Vagina (tissue), 2 donors: ENCODE measurements at places on chromosomes 3 and 15. TPM values are rescaled to one million over a fixed set of nuclear protein-coding genes. Genes with fewer than 3 reads are reported as not detected.
A peak's percentile ranks its signal among the peaks of the same experiment; 100 is the strongest.

GRCh38 chr3:174156200-174156599 is 702.9 kb upstream of the NAALADL2 start:
- H3K27me3 ChIP-seq = no peaks in the 10 kb centered on the region
- H3K27ac ChIP-seq = no peak overlapping the region
- no peak overlapping the region for H3K4me3 ChIP-seq
- no peak for DNase-seq
- H3K4me1 ChIP-seq = no peaks in the 10 kb centered on the region
- no peaks in the 10 kb centered on the region for H3K36me3 ChIP-seq

DNA sequence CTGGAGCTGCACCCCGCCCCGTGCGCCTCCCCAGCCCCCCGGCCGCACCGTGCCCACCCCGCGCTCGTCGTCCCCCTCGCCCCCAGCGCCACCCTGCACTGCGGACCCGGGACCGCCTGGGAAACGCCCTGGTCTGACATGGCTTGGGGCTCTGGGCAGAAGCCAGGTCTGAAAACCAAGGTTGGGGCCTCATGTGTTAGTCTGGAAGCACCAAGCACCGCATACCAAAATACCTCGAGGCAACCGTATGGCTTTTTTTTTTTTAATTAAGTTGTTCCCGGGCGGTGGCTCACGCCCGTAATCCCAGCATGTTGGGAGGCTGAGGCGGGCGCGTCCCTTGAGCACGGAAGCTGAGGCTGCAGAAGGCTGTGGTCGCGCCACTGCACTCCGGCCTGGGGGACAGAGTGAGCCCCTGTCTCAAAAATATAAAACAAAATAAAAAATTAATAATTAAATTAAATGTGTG is 91.5 kb upstream of the CHD2 start:
- no peaks in the 10 kb centered on the region for H3K36me3 ChIP-seq
- peaks cover 44% of the 10 kb centered on the region for H3K4me1 ChIP-seq
- H3K27ac ChIP-seq = peak overlapping the region; percentile 99

DNA sequence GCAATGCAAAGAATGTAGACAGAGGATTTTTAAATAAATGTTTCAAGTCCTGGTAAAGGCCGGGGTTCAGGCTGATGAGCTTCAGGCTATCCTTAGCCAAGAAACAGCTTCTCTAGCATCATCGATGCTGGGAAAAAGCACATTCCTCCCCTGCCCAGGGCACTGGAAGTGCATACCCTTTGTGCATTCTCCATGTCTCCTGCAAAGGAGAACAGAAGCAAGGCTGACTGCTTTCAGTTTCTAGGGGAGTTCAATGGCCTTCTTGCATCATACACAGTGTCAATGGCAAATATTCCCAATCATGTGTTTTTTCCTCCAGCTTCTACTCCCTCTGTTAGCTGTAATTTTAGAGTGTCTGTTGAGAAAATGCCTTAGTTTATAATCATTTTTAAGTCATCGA is 59.9 kb downstream of the GPR176 start:
- H3K27ac ChIP-seq = no peak overlapping the region
- H3K4me1 ChIP-seq = no peaks in the 10 kb centered on the region
- H3K27me3 ChIP-seq = no peaks in the 10 kb centered on the region
- DNase-seq = no peak

DNA sequence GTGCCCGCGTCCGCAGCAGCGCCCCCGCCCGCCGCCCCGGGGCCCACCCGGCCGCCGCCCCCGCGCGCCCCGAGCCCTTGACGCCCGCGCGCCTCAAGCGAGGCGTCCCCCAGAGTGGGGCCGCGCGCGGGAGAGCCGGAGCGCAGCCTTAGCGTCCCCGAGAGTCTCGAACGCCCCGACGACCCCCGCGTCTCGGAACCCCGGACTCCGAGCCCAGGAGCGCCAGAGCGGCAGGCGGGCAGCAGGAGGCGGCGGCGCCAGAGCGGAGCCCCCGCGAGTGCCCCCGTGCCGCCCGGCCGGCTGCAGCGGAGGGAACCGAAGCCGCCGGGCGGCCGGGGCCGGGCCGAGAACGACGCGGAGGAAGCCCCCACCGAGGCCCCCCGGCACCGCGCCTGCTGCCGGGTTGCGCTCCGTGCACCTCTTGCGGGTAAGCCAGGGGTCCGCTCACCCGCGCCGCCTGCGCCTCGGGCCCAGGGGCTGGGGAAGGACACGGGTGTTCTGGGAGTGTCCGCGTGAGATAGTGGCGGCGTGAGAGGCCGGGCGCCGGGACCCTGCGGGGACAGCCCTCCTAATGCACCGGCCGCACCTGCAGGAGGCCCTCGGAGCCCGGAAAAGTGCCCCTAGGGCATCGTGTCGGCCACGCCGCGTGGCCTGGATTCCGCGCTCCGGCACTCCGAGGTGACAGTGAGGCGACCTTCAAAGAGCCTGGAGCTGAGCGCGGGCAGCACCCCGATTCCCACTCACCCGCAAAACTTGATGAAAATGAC is 52.0 kb upstream of the ULK4 start:
- H3K27me3 ChIP-seq = no peaks in the 10 kb centered on the region
- no peaks in the 10 kb centered on the region for H3K36me3 ChIP-seq
- peak overlapping the region; percentile 100 for H3K4me3 ChIP-seq
- H3K4me1 ChIP-seq = peaks cover 44% of the 10 kb centered on the region
- DNase-seq = no peak
- peak overlapping the region; percentile 88 for H3K27ac ChIP-seq

GRCh38 chr15:98548139-98548971 is 100.0 kb upstream of the IGF1R start:
- peak overlapping the region; percentile 64 for H3K4me3 ChIP-seq
- peak; percentile 94 for DNase-seq
- H3K36me3 ChIP-seq = no peaks in the 10 kb centered on the region
- peak overlapping the region; percentile 96 for H3K27ac ChIP-seq

GRCh38 chr3:107674371-107674770 is 151.6 kb downstream of the BBX start:
- H3K4me1 ChIP-seq = no peaks in the 10 kb centered on the region
- H3K4me3 ChIP-seq = no peak overlapping the region
- no peaks in the 10 kb centered on the region for H3K36me3 ChIP-seq
- DNase-seq = no peak

DNA sequence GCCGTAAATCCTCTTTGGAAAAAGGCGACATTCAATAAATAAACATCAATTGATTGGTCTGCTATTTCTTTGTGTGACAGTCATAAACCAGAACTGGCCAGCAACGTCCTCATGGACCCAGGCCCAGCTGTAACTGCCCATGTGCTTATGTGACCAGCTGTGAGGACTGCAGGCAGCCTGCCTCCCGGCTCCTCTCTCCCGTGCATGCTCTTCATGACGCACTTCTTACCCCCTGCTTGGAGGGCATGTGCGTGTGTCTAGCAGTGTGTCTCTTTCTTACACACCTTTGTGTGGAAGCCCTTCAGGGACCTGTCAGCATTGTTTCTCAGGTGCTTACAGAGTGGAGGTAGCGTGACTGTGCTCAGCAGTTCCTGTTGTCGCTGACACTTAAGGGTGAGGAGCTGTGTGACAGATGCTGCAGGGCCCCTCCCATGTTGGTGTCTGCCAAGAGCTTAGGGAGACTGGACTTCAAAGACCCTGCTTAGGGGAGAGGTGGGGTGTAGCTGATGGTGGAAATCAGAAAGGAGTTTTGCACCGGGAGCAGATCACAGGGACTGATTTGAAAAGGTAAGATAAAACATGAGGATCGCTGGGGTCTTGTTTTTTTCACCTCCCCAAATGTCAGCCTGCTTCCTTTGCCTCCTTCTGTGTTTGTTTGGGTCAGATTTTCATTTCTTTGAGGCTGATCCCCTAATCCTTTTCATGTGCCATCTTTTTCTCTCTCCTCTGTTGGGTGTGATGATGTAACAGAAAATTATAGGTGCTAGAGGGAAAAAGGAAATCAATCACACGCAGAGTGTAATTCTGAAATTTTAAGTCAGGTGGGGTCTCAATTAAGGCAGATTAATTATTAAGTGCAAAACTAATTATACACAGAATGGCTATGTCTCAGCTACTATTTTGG is 2.1 kb downstream of the PODXL2 start:
- peaks cover 12% of the 10 kb centered on the region for H3K4me1 ChIP-seq
- no peaks in the 10 kb centered on the region for H3K36me3 ChIP-seq
- no peak overlapping the region for H3K4me3 ChIP-seq
- no peaks in the 10 kb centered on the region for H3K27me3 ChIP-seq

DNA sequence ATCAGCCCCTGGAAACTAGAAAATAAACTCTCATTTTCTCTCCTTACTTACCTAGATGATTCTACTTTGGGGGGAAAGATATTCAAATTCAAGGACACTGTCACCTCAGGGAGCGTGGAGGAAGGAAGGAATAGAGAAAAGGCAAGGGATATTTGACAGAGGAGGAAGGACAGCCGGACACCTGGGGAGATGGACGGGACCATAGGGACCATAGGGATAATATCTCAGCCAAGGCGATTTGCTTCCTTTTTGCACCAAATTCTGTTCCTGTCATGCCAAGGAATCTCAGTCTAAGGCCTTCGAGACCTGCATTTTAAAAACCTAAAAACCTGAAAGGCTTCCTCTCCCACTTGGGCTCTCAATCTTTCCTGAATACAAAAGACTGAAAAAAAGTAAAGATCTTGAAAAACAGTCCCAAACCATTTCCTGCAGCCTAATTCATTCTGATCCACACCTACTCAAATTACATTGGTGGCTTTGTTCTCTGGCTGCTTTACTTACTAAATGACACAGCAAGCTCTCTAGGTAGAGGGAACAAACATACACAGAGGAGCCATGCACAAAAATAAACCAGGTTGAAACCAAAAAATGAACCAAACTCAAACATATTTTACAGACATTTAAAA is 73.9 kb upstream of the SLC24A5 start:
- no peaks in the 10 kb centered on the region for H3K4me1 ChIP-seq
- no peak overlapping the region for H3K4me3 ChIP-seq
- no peaks in the 10 kb centered on the region for H3K36me3 ChIP-seq

GRCh38 chr3:95629802-95630201 is 1184.6 kb upstream of the EPHA6 start:
- no peak for DNase-seq
- H3K27ac ChIP-seq = no peak overlapping the region
- no peaks in the 10 kb centered on the region for H3K4me1 ChIP-seq
- H3K27me3 ChIP-seq = no peaks in the 10 kb centered on the region
- H3K4me3 ChIP-seq = no peak overlapping the region

DNA sequence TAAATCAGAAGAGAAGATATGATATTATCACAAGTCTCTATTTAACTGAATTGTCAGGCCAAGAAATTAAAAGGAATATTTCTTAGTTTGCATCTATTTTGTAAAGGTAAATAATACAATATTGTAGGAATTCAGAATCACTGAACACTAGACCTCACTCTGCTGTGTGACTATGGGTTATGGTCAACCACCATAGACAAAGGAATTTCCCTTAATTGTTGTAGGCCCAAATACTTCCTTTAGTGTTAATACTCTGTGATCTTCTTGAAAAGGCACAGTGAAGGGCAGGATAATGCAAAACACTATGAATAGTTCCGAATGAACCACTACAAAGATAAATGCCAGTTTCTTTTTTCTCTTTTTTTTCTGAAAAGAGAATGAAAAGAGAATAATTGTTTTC is 162.3 kb downstream of the TUSC7 start:
- no peak overlapping the region for H3K27ac ChIP-seq
- DNase-seq = no peak
- H3K4me1 ChIP-seq = no peaks in the 10 kb centered on the region
- H3K36me3 ChIP-seq = no peaks in the 10 kb centered on the region
- no peaks in the 10 kb centered on the region for H3K27me3 ChIP-seq

DNA sequence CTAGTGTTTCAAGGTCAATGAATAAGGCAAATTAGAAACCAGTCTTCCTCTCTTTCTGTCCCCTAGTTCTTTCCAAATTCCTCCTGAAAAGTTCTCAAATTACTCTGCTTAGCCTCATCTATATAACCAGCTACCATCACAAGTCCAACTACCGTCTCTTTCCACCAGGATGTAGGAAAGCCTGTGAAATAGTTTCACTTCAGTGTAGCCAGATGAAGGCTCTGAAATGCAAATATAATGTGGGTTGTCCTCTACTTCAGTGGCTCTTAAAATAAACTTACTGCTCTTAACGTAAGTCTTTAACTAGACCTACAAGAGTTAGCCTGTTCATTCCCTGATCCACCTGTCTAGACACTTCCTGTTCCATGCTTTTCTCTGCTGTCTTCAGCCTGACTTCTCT is 827.7 kb downstream of the ROBO1 start:
- no peaks in the 10 kb centered on the region for H3K36me3 ChIP-seq
- no peak for DNase-seq
- no peaks in the 10 kb centered on the region for H3K4me1 ChIP-seq
- no peak overlapping the region for H3K4me3 ChIP-seq

GRCh38 chr15:64699751-64700388 is 75.5 kb downstream of the RBPMS2 start:
- H3K4me3 ChIP-seq = peak overlapping the region; percentile 2
- H3K27me3 ChIP-seq = no peaks in the 10 kb centered on the region
- H3K4me1 ChIP-seq = peaks cover 82% of the 10 kb centered on the region
- peak overlapping the region; percentile 64 for H3K27ac ChIP-seq
- H3K36me3 ChIP-seq = no peaks in the 10 kb centered on the region

GRCh38 chr15:57301307-57301706 is 75.0 kb upstream of the CGNL1 start:
- H3K36me3 ChIP-seq = no peaks in the 10 kb centered on the region
- H3K4me3 ChIP-seq = no peak overlapping the region
- H3K27ac ChIP-seq = no peak overlapping the region
- no peaks in the 10 kb centered on the region for H3K27me3 ChIP-seq

DNA sequence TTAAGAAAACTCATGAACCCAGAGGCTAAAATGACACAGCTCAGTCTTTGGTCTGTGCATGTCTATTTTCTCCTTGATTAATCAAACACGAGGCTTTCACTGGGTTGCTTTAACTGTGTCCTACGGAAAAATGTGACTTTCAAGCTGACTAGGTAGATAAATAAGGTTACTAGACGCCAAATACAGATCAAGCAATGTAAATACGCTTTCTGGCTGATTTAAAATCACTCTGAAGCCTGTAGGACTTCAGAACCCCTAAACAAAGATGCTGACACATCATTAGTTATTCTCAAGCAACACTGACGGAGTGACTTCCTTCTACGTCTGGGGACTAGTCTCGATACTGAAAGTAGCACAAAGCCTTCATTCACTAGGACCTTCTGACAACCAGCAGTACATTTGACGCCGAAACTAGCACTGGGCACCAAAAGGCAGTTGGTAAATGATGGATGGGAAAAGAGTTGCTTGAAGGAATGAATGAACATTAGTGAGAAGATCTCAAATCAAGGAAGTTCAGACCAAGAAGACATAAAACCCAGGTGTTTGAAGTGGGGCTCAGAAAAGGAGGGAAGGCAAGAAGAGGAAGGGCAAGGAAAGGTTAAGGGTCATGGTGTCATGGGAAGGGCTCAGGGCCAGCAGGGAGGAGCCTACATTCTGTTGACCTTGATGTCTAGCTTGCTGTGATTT is 67.1 kb upstream of the CDV3 start:
- H3K4me3 ChIP-seq = no peak overlapping the region
- H3K36me3 ChIP-seq = no peaks in the 10 kb centered on the region
- H3K27me3 ChIP-seq = no peaks in the 10 kb centered on the region

GRCh38 chr3:1609416-1609815 is 489.2 kb upstream of the CNTN4 start:
- no peaks in the 10 kb centered on the region for H3K36me3 ChIP-seq
- H3K27me3 ChIP-seq = no peaks in the 10 kb centered on the region
- no peak overlapping the region for H3K4me3 ChIP-seq
- no peak for DNase-seq
- H3K27ac ChIP-seq = no peak overlapping the region
- H3K4me1 ChIP-seq = no peaks in the 10 kb centered on the region

The AADACL2 gene
- 0.49 TPM for total RNA-seq

The CCK gene
- total RNA-seq = not detected

The ABCC5 gene
- 67.5 TPM for total RNA-seq

The CPEB1 gene
- total RNA-seq = 10.6 TPM

The FEM1B gene
- total RNA-seq = 38.3 TPM
